ENCODE measurements at places on chromosomes 5 and 9.

- no peak for DNase-seq
Measured at GRCh38 chr9:128798896-128799295, 11.8 kb downstream of the TBC1D13 start.

- peak; percentile 81 for DNase-seq
Measured at GRCh38 chr5:1315709-1316587, 21.1 kb upstream of the TERT start.

GRCh38 chr9:132201139-132201538 is 39.3 kb downstream of the NTNG2 start:
- DNase-seq: no peak

- no peak for DNase-seq
Measured at GRCh38 chr9:125701351-125701750, 5.7 kb downstream of the MAPKAP1 start.

GRCh38 chr9:129489838-129490582 is 130.9 kb downstream of the C9orf50 start:
- peak; percentile 62 for DNase-seq

DNA sequence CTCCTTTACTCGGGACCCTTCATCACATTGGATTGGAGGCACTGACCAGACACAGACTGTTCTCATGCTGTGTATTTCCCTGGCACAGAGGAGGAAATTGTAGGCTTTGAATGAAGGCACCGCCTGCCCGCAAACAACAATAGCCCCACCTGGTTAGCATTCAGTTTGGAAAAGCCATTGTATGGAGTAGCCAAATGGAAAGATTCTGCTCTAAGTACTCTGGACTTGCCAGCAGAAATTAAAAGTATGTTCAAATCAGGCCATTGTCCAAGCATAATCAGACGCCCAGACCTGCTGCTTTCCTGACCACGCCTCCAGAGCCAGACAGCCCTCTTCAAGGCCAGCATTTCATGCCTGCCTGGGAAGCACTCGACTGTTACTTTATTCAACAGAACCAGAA is 8.0 kb upstream of the SEMA4D start:
- DNase-seq: no peak

DNA sequence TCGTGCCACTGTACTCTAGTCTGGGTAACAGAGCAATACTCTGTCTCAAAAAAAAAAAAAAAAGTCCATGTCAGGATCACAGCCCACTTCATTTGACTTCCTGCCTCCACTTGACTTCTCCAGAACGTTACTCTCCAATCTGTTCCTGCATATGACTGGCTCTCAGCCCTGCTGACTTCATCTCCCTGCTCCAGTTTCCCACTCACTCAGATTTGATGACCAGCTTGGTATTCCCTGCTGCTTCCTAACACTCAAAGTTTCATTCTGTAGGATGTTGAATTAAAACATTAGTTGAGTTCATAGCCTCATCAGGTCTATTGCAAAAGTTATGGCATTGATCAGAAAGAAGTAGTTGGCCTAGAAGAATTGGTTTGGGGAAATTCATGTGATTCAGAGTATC is 52.3 kb downstream of the UGCG start:
- no peak for DNase-seq

GRCh38 chr9:92010705-92011536 is 60.9 kb upstream of the ROR2 start:
- DNase-seq: no peak

DNA sequence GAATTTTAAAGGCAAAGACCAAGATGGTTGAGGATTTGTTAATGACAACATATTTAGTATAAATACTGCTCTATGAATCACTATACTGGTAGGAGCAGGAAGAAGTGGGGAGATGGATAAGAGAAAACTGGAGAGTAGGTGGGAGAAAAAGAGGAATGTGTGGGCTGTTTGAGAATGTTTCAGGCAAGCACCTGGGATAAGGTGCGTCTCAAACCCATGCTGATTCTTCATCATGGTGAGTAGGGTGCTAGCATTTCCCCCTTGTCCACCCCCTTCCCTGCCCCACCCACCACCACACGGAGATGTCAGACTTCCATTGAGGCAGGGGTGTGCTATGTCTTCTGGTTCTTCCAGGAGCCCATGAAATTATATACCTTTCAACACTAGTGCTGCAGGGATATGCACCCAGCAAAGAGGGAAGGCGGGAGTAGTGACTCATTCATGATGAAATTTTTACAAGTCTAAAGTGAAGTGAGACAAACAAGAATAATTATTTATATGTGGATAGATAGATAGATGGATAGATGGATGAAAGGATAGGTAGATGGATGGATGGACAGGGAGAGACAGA is 54.3 kb downstream of the MTX3 start:
- no peak for DNase-seq

DNA sequence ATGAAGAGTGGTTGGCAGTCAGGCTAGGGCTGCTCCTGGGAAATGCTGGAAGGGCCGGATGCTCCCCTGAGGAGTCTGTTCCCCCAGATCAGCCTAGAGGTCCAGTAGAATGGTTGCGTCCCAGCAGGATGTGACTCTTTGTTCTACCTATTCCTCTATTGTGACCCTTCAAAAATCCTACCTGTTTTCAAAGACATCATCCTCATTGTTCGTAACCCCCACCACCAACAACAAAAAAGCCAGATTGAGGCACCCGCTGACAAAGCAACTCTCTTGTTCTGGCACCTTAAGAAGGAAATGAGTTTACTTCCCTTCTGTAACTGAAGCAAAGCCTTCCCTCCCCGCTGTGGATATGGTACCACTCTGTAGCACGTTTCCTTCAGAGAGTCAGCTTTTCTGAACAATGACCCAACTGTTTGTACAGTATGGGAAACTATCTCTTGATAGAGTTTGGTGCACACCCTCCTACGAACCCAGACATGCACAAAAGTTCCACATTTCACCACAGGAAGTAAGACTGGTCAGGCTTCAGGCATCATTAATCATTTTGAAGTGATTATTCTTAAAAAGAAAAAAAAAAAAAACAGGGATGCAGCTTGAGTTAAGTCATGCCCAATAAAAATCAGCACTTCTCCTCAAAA is 207.2 kb downstream of the ENC1 start:
- DNase-seq: no peak

DNA sequence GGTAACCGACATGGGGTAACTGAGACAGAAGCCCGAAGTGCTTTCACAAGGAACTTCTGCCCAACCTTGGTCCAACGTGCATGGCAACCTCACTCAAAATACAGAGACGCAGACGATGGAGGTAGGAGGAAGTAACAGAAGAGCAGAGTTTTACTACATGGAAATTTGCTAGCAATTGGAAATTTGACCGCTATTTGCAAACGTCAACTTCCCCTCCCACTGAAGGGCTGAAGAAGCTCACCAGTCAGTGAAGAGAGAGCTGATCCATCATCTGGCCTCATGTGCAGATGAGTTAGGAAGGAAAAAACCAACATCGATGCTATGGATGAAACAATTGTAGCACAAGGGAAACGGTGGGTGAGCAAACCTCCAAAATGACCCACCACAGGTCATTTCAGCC is 196.7 kb downstream of the RGS3 start:
- DNase-seq: no peak

DNA sequence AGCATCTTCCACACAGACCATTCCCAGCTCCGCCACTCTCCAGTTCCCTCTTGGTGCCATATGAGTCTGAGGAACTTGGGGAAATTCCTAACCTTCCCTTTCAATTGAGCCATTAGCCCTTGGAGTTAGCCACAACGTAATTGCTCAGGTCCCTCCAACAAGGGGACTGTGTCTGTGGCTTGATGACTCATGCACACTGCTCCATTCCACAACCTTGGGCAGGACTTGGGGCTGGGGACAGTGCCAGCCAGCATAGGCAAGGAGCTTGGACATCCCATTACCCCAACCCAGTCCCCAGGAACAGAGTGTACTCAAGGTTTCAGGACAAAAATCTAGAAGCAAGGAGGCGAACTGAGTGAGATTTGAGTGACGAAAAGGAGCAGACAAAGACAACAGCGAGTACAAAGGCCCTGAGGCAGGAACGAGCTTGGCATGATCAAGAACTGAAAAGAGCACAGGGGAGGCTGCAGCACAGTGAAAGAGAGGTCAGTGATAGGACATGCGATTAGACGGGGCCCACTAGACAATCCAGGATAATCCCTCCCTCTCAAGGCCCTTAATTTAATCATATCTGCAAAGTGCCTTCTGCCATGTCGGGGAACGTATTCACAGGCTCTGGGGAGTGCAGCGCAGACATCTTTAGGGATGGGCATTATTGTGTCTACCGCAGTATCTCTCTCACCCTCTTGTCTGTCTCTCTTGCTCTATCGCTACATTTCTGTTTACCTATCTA is 16.0 kb upstream of the JADE2 start:
- DNase-seq: no peak

GRCh38 chr5:68369457-68370125 is 154.0 kb downstream of the PIK3R1 start:
- DNase-seq: peak; percentile 42

GRCh38 chr5:139262742-139263445 is 30.6 kb upstream of the MATR3 start:
- DNase-seq: peak; percentile 62

DNA sequence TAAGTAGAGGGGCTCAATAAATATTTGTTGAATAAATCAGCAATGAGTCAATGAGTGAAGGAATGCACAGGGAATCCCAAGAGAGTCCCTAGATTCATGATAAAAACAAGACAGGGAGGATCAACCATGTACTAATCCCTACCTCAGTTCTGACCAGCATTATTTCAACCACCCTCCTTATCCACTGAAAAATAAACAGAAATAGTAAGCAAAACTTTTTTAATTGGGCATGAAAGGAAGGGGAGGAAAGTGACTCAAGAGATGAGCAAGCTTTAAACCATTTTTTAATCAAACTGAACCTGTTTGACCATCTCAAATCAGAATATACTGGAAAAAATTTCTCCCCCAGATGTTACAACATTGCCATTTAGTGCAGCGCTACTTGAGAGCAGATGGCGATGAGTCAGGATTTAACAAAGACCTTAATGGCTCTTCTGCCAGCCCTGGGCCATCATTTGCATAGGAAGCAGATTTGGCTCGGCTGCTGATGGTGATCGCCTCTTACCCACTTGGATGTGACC is 194.8 kb upstream of the SLC30A5 start:
- DNase-seq: no peak
